Ovary (tissue), 10 donors: ENCODE measurements at places on chromosomes 5 and 9. TPM values are rescaled to one million over a fixed set of nuclear protein-coding genes. Genes with fewer than 3 reads are reported as not detected.

The JAKMIP2 gene
- total RNA-seq: 1.2 TPM

GRCh38 chr5:168951356-168951755 lies 349.6 kb downstream of the SLIT3 start:
- no peaks in the 10 kb centered on the region for H3K36me3 ChIP-seq
- H3K27ac ChIP-seq: no peak overlapping the region
- H3K4me1 ChIP-seq: no peaks in the 10 kb centered on the region
- no peak overlapping the region for H3K4me3 ChIP-seq
- DNase-seq: no peak

The EFNA5 gene
- total RNA-seq: 7.7 TPM

- no peaks in the 10 kb centered on the region for H3K4me1 ChIP-seq
- H3K4me3 ChIP-seq: no peak overlapping the region
- DNase-seq: no peak
- H3K27me3 ChIP-seq: no peaks in the 10 kb centered on the region
- H3K27ac ChIP-seq: no peak overlapping the region
These were observed 78.1 kb downstream of the MACROH2A1 start for GRCh38 chr5:135320718-135321484.

DNA sequence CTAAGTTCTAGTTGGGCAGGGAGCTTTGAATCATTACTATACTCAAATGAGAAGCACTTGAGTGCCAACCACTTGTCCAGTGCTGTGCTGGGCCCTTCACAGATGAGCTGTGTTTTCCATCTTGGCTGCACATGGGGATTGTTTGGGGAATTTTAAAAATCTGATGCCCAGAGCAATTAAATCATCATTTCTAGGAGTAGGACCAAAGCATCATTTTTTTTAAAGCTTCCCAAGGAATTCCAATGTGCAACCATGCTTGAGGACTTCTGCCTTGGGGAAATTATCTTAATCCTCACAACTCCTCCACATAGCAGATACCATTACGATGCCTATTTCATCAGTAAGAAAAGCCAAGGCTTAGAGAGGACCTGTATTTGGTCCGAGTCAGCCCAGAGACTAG lies 131.4 kb downstream of the TMEM174 start:
- peaks cover 10% of the 10 kb centered on the region for H3K27me3 ChIP-seq
- DNase-seq: no peak
- H3K4me1 ChIP-seq: peaks cover 2% of the 10 kb centered on the region
- no peak overlapping the region for H3K4me3 ChIP-seq
- no peak overlapping the region for H3K27ac ChIP-seq
- no peaks in the 10 kb centered on the region for H3K36me3 ChIP-seq
